ENCODE measurements at places on chromosomes 7 and 10. TPM values are rescaled to one million over a fixed set of nuclear protein-coding genes. Genes with fewer than 3 reads are reported as not detected.
A peak's percentile ranks its signal among the peaks of the same experiment; 100 is the strongest.

The LRRC18 gene
- not detected for total RNA-seq

The RINT1 gene
- total RNA-seq = 31.4 TPM

The CACNB2 gene
- total RNA-seq = 5.9 TPM

The CADPS2 gene
- total RNA-seq = 36.9 TPM

GRCh38 chr10:133139551-133140065 is 20.4 kb upstream of the KNDC1 start:
- DNase-seq = no peak

DNA sequence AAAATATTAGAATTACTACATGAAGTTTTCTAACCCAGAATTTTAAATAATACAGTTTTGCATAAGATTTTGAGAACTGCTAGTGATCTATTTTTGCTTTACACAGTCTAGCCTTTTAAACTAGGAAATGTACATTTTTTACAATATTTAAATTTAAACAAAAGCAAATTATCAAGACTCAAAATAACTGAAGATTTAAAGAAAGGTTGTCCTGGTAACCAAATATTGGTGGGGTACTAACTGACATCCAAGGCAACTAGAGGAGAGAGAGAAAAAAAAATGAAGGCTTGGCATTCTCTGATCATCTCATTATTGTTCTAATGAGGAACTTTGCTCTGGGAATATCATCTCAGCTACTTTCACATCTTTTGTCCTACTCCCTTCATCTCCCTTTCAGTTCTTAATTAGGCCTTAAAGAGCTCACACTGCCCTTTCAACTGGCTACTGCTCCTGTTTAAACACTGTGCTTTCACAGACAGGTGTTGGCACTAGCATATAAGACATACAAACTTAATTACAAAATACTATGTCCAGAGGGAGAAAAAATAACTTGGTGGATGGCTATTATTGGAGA is 33.7 kb downstream of the RAB11FIP2 start:
- no peak for DNase-seq

GRCh38 chr7:35971133-35971891 is 170.5 kb downstream of the SEPTIN7 start:
- DNase-seq = no peak

The CCDC172 gene
- total RNA-seq = 3.8 TPM

DNA sequence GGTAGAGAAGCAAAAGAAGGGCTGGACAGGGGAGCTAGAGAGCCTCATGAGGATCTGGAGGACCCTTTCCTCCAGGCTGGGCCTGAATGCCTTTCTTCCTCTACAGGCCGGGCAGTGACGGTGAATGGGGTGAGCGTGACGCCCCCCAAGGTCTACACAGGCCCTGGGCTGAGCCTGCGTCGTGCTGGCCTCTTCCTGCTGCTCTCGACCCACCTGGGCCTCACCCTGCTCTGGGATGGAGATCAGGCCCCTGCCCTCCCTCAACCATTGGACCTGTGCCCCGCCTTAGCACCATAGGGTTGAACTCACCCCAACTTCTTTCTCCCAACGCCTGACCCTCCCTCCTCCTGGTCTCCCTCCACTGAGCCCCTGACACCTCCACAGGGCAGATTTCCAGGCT is 12.6 kb upstream of the ZNF467 start:
- no peak for DNase-seq

DNA sequence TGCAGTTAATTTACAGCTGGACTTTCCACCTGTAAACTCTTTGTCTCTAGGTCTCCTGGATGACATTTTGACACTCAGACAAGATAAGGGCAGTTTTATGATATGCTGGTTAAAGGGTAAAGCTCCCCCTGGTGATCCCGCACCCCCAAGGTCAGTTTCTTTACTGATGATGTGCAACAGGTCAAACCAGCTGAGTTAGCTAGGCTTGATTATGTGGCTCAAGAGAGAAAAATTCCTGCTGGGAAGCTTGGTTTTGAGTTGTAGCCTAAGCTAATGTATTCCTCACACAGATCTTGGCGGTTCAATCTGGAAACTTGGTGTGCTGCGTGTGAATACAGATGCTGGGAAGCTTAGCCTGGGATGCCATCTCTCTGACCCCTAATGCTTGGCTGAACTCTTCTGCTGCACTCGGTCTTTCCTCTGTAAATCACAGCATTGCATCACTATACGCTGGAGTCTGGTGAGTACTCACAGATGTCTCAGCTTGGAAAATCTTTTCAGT is 11.4 kb upstream of the AKR1D1 start:
- DNase-seq = peak; percentile 45

DNA sequence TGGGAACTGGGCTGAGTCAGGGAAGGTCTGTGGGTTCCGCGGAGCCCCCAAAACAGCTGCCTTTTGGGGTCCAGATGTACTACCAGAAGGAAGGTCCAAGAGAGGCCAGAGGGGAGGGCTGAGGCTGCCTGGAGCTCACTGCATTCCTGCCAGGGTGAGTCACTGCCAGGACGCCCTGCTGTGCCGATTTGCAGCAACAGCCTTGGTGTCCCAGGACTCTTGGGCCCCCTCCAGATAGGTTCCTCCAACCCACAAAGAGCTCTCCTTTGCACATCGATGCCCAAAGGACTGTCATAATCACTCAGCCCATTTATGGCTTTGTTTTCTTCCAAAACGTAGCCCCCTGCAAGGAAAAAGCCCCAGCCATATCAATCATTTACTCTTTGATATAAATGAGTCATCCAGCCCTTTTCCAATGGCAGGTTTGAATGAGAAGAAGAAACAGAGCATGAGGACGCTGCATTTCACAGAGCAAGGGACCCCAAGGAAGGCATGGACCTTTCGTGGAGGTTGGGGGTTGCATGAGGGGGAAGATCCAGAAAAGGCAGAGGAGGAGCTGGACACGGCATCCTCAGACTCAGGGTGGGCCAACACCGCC is 32.2 kb upstream of the COL13A1 start:
- peak; percentile 62 for DNase-seq

- peak; percentile 63 for DNase-seq
These were observed 153.4 kb downstream of the SORCS1 start for GRCh38 chr10:107011105-107011504.

DNA sequence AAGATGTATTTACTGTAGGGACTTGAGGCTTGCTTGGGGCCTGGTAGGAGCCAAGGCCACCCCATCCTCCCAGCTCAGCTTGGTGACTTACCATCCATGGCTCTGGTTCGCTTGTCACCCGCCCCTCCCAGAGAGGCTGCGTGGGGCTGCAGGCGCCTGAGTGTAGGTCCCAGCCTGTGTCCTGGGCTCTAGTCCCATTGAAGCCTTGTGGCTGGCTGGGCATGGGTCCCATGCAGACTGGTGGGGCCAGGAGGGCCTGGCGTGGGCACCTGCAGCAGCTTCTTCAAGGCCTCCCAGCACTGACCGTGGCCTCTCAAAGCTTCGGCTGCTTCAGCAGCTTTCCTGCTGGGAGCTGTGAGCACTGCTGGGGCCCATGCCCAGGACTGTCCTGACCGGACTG is 118.1 kb downstream of the INPP5A start:
- DNase-seq = no peak

- no peak for DNase-seq
These were observed 14.1 kb downstream of the BRI3 start for GRCh38 chr7:98295467-98296192.

The GTF2I gene
- total RNA-seq = 242 TPM

The SMC3 gene
- 72.3 TPM for total RNA-seq

The ASB10 gene
- not detected for total RNA-seq

- no peak for DNase-seq
These were observed 13.0 kb downstream of the SLC25A13 start for GRCh38 chr7:96308950-96309263.

GRCh38 chr10:33335801-33336581 is 1.5 kb upstream of the NRP1 start:
- DNase-seq = peak; percentile 70

The NPTX2 gene
- 29.9 TPM for total RNA-seq

DNA sequence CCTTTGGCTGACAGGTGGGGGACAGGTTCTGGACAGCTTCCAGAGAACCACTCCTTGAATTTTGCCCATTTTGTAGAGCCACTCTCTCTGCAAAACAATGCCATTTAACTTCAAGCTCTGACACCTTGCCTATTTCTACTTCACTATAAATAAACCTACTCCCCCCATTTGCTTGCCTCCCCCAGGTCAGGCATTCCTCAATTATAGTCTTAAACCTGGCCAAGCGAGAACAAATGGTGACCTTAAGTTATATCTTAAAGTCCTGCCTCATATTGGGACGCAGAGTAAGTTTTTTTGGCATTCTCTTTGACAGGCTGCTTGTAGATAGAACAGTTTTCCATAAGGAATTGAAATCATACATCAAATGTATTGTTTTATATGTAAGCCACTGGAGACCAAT is 706.9 kb downstream of the LRMDA start:
- no peak for DNase-seq

- DNase-seq = no peak
These were observed 81.5 kb downstream of the CCNY start for GRCh38 chr10:35417795-35418194.

- peak; percentile 27 for DNase-seq
These were observed 277.4 kb upstream of the KLF14 start for GRCh38 chr7:131011432-131011742.

DNA sequence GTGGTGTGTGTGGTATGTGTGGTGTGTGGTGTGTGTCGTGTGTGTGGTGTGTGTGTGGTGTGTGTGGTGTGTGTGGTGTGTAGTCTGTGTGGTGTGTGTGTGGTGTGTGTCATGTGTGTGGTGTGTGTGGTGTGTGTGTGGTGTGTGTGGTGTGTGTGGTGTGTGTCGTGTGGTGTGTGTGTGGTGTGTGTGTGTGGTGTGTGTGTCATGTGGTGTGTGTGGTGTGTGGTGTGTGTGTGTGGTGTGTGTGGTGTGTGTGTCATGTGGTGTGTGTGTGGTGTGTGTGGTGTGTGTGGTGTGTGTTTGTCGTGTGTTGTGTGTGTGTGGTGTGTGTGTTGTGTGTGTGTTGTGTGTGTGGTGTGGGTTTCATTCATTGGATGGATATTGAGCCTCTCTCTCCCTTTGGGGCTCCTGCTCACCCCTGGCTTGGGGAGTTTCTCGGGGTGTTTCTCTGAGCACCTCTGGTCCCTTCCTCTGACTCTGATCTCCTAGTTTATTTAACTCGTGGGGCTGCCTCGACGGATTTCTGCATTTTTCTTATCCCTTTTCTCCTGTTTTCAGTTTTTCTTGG is 145.8 kb downstream of the DNAJB6 start:
- DNase-seq = peak; percentile 16

DNA sequence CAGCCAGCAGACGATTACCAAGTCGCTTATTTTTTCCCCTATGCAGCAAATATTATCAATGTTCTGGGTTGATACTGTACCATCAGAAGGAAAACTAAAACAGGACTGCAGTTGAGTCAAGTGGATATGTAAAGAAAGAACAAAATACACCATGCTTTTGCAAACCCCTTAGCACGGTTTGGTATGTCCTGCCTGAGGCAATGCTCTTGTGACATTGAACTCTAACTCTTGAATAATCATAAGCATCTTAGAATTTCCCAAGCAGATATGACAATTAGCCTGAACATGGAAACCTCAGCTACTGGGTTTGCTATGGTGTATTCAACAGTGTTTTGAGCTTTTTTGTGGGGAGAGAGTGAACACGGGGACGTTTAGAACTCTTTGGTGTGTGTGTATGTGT is 107.4 kb downstream of the ETV1 start:
- DNase-seq = no peak

- no peak for DNase-seq
These were observed 389.2 kb upstream of the NFE2L3 start for GRCh38 chr7:25762511-25763462.

DNA sequence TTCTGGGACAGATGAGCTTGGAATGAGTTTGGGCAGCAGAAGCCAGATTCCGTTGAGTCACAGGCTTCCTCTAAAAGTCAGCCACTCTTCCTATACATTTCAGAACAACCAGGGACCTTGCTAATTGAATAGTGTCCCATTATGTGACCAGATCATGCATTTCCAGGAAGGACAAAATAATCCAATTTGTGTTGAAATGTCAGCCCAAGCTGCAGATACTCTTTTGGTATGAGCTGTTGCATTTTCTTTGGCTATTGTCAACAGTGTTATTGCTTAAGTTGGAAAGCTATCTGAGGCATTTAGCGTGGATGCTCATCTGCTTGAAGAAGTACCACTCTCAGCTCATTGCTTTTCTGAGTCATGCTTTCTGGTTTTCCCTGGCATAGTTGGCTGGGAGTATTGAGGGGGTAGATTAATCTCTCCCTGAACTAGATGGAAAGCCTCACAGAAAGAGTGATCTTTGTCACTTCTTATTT is 223.7 kb upstream of the HABP2 start:
- no peak for DNase-seq

The SUGCT gene
- 5.6 TPM for total RNA-seq

DNA sequence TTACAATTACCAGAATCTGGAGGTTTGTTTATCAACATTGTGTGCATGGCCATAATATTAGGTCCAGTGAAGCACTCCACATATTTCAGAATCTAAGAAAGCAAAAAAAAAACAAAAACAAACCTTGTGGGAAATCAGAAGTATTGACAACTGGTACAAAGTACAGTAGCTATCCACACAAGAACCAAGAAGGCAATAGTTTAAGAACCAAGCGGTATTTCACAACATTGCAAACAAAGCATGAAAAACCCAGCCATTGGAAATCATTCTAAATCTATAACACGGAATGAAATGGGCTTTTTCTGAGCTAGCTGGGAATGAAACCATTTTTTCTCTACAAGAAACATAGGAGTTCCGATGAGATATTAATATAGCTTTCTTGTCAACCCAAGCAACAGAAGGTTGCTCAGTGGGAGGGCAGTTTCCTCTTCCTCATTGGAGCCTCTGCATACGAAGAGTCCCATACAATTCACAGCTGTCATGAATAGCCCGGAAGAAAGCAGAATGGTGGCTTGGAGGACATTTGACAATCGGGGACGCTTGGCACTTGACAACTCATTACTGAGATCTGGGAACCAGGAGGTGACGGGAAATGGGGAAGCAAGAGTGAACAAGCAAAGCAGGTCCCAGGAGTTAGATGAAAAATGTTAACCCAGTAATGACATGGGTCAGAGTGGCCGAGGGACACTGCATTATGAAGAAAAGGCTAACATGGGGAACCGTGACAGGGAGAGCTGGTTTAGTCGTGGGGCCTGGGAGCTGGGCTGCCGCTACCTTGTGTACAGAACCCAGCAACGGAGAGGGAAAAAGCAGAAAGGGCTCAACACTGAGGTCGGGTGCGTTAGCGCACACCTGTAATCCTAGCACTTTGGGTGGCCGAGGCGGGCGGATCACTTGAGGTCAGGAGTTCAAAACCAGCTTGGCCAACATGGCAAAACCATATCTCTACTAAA is 7.8 kb downstream of the PHYH start:
- DNase-seq = no peak

DNA sequence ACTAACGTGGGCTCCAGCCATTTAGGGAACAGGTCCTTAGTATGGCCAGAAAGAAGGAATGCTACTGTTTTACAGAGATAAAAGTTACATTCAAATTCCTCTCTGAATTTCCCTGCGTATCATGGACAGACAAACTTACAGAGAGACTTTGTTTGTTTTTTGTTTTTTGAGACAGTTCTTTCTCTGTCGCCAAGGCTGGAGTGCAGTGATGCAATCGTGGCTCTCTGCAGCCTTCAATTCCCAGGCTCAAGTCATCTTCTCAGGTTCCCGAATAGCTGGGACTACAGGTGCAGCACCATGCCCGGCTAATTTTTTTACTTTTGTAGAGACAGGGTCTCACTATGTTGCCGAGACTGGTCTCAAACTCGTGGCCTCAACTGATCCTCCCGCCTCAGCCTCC is 64.5 kb upstream of the MPP7 start:
- no peak for DNase-seq
